NCI-H146 (cell line): ENCODE measurements at places on chromosomes 6 and 20.

- DNase-seq: no peak
These were observed 149.5 kb upstream of the SASH1 start for GRCh38 chr6:148193063-148193680.

DNA sequence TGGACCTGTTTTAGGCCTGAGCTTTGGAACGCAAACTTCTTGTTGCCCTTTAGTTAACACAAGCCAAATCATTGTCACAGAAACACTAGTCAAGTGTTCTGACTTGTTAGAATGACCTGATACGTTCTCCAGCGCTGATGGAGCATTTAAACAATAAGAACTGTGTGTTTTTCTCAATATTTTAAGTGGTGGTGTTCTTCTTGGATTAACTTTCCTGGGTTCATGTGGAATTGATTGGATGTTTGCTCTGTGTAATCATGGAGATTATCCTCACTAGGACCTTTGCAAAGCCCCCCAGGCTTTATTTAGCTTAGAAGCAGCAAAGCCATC lies 1.6 kb downstream of the LRRC1 start:
- DNase-seq: peak; percentile 34

DNA sequence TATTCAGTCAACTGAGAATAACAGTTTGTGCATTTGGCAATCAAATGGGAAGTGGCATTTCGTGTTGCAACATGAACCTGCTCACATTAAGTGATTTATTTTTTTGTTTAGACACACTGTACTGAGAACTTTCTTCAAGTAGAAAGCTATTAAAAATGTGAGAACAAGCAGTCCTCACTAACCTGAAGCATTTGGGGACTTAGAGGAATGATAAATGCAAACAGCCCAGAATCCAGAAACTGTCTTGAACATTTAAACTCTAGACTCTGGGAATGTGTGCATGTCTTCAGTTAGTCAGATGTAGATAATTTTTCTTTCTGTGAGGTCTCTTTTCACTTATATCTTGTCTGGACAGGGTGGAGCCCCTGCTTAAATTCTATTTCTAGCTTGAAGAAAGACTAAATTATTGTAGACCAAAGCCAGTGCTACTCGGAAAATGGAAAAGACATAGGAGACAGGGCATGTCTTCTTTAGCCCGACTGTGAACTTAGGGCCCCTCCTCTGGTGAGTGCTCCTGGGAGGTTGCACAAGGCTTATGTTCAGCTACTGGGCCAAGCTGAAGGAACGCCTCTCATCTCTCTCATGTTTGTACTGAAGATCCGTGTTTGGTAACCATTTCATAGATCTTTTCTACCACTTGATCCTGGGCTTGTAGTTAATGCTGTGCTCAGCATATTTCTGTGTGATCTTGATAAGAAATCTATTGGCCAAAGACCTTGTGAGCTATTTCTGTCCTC lies 70.1 kb downstream of the SLX4IP start:
- no peak for DNase-seq

DNA sequence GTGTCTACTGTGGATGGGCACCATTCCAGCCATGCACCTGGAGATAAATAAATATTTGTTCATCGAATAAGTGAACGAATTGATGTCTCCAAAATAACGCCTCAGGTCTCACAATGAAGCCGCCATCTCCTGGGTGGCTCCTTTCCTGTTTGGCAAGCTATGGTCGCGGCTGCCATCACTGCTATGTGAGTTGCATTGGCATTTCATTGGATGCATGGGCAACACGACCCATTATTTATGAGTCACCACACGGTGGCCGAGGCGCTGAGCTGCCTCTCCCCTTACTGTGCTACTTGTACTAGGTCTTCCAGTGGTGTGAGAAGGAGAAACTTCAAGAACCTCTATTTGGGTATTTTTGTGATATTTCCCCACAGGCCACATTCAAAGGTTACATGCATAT lies 21.3 kb upstream of the PDE10A start:
- no peak for DNase-seq

DNA sequence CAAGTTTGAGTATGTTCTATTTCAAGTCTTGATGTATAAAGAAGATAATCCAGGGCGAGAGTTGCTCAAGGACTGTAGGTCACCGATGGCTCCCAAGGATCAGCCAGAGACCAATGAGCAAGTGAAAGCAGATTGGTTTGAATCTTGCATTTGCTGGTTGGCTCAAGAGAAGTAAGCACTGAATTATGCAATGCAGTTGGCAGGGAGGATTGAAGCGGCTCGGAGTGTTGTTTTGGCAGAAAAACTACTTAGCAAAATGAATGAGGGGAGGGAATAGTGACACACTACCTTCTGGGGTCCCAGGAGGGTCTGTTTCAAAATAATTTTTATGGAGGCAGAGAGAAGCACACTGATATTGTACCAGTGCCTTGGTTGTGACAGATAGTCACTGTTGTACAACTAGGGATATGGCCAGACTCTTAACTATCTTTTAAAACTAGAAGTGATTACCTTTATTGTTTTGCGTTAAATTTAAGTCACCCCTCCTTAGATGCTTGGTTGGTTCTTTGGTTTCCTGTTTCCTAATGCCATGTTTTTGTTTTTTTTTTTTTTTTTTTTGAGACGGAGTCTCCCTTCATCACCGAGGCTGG lies 15.7 kb downstream of the SASH1 start:
- DNase-seq: no peak

- no peak for DNase-seq
These were observed 19.9 kb upstream of the MUC21 start for GRCh38 chr6:30963641-30964040.
